ENCODE measurements at places on chromosomes 5 and 9.

- DNase-seq, result no peak
These were observed 28.4 kb downstream of the JADE2 start for GRCh38 chr5:134553821-134554267.

DNA sequence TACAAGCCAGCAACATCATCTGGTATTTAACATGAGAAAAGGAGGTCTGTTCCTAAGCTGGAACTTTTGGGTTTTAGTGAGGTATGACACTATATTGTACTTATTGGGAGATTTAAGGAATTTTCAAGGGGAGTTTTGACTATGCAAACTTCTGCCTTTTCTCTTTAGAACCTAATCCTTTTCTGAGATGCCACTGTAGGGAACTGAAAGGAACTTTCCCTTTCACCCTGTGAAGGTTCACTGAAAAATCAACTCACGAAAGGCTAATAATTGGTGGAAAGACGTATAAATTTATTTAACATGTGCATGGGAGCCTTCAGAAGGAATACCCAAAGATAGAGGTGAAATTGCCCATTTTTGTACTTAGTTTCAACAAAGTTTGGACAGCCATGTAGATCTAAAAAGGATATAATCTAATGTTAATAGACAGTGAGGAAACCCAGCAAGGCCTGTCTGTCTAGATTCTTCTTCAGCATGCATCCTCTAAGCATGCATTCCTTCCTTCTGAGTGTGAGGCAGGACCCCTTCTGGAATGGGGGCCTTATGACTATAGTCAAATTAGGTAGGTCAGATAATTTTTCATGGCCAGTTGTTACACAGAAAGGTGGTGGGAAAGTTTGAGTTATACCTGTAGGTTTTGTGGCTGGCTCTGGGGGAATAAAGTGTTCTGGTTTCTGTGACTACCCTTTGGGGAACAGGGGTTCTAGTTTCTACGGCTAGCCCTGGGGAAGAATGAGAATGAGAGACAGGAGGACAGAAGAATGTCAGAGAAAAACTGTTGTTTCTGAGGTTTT, 200.3 kb downstream of the C9orf152 start:
- no peak for DNase-seq

GRCh38 chr5:43104057-43104456, 16.7 kb upstream of the ZNF131 start:
- DNase-seq, result no peak

DNA sequence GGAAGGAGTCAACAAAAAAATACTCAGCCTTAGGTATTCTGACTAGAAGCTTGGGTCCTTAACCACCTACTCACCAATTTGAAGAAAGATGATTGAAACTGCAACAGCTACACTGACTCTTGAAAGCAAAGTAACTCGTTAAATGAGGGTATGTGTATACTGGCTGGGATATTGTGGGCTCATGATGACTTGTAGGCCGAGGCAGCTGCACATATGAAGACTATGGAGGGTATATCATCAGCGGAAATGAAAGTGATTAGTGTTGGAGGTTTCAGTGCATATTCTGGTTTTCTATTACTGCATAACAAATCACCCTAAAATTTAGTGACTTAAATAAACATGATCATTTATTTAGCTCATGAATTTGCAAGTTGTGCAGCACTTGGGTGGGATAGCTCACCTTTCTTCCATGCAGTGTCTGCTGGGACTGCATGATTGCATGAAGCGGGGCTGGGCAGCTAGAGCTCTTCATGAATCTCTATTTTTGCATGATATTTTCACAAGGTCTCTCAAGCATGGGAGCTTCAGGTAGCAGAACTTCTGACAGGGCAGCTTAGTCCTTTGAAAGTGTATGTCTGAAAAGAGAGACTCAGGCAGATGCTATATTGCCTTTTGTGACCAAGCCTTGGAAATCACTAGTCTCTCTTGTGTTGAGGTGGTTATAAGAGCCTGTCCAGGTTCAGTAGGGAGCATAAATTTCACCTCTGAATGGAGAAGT, 96.1 kb upstream of the CDKN2B start:
- DNase-seq, result no peak

DNA sequence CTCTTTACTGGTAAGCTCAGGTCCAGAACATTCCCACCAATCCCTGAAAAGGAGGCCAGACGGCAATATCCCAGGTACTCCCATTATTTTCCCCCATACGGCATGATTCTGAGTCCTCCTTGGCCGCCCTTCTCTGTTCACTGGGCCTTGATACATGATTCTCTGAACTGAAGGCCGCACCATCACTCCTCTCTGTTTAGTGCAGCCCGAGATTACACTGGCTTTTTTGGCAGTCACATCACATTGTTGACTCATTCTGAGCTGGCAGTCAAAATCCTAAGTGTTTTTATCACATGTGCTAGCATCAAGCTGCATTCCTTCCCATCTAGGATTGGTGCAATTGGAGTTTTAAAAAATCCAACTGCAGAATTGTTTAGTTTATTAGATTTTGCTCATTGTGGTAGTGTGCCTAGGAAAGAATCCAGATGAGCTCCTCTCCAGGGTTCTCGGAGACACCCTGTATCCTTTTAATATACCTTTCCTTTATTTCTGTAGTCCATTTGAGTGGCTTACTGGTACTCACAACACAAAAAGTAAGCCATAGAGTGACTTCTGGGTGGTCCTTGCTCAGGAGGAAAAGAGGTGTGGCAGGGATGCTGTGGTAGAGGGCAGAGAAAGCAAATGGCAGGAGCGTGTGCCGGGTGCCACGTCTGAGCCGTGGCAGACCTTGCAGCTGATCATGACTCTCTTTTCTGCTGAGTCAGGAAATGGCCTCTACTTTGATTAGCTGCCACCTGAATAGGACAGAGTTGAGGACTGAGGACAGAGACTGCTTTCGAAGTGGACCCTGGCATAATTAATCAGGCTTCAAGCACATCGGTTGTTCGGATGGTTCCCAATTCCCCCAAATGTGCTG, 121.1 kb upstream of the IL12B start:
- DNase-seq, result no peak

GRCh38 chr5:9370256-9370655, 175.6 kb downstream of the SEMA5A start:
- DNase-seq, result no peak

GRCh38 chr5:79513704-79514390, at the start of gene HOMER1:
Gene HOMER1 (minus strand): TSS chr5:79514134. CDS start chr5:79512774, 1,360 bp downstream.
- peak; percentile 55 for DNase-seq

- no peak for DNase-seq
These were observed 256.8 kb upstream of the RPS23 start for GRCh38 chr5:82534986-82535385.

- DNase-seq, result no peak
These were observed 114.4 kb upstream of the ZNF366 start for GRCh38 chr5:72621576-72621975.

- peak; percentile 45 for DNase-seq
These were observed 51.2 kb downstream of the RALGPS1 start for GRCh38 chr9:126965541-126966428.

DNA sequence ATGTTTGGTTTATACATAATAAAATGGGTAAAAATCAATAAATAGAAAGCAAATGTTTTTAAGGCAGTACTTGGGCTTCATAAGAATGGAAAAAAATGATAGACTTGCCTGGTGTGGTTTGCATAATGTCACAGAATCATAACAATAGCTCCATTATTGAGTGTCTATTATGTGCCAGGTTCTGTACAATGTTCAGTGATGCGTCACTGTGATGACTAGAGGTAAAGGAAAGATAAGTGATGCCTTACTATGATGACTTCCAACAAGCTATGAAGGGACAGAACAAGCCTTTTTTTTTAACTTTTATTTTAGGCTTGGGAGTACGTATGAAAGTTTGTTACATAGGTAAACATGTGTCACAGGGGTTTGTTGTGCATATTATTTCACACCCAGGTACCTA, 128.8 kb downstream of the TMC1 start:
- DNase-seq, result no peak

DNA sequence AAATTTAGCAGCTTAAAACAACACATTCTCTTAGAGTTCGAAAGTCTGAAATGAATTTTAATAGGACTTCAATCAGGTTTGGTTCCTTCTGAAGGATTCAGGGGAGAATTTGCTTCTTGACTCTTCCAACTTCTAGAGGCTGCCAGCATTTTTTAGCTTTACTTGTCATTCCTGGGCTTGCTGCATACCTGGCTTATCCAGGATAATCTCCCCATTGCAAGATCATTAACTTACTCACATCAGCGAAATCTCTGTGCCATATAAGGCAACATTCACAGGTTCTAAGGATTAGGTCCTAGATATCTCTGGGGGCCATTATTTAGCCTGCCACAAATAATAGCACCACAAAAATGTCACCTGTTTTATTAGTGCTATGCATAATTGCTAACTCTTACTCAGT, 46.2 kb upstream of the PCSK5 start:
- DNase-seq, result no peak

GRCh38 chr5:147515269-147515668, 5.4 kb upstream of the DPYSL3 start:
- DNase-seq, result no peak

DNA sequence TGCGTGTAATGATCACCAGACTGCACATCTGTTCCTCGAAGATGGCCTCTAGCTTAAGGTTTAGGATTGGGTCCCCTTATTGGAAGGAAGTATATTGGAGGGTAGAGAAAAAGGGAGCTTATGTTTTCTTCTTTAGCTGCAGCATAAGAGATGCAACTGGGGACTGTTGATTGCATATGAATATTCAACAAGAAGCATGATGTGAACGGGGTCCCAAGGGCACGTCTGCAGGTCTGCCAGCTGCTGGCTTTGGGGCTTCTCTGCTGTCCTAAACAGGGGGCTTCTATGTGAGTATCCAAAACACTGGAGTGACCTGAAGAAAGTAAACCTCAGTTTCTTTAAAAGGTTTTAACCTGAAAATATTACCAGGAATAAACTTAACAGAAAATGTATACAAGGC, 3.6 kb upstream of the BNIP1 start:
- no peak for DNase-seq

GRCh38 chr9:105608721-105609598, 51.0 kb downstream of the FKTN start:
- no peak for DNase-seq

DNA sequence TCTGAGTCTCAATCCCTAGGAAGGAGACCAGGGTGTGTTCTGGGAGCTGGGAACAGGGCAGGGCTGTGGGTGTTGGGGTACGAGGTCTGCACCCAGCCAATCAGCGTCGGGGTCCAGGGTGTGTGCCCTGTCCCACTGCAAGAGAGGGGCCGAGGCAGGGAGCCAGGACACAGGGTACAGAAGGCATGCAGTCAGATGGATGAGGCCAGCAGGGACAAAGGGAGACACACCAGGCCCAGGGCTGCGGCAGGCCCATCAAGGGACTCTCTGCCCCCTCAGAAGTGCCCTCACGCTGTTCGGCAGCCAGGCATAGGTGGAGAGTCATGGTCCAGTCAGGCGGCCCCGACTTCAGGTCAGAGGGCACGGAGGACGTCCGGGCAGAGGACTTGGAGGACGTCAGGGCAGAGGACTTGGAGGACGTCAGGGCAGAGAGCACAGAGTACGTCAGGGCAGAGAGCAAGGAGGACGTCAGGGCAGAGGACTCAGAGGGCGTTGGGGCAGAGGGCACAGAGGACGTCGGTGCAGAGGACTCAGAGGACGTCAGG, 28.8 kb upstream of the ADAMTS2 start:
- DNase-seq, result no peak

GRCh38 chr5:147985608-147986007, 78.2 kb upstream of the SPINK5 start:
- DNase-seq, result no peak

- DNase-seq, result no peak
These were observed 115.2 kb upstream of the SARDH start for GRCh38 chr9:133853331-133853730.

- DNase-seq, result no peak
These were observed 48.0 kb downstream of the IPO11 start for GRCh38 chr5:62460578-62460983.

GRCh38 chr9:2603621-2604020, 18.0 kb upstream of the VLDLR start:
- DNase-seq, result no peak

DNA sequence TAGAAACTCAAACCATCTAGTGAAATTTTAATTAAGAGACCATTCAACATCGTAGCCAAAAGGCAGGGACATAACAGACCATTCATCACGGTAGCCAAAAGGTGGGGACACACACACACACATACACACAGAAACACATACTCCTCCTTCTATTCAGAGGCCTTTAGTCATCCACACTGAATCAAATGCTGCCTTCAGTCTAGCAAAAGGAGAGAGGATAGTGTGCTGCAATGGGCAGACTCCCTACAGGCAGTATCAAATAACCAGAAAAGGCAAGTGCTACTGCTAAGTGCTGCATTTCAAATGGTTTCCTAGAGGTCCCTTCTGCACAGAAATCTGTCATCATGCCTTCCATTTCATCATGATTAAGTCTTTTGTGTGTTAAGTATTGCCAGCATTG, 303.9 kb downstream of the TRIM32 start:
- DNase-seq, result no peak

DNA sequence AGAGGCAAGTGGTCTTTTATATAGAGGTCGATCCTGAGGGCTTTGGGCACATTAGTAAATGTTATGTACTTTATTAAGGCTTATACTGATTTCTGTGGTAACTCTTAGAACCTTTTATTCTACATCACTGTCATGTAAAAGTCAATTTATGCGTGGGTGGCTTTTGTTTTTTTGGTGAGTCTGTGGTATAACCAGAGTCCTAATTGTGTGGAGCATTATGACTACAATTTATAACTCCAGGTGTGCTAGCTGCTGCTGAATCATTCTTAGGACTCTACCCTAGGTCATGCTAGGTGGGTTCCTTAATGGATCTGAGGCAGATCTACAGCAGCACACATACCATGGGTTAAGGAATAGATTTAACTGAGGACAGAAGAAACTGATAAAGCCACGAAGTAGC, 33.9 kb upstream of the KCNN2 start:
- no peak for DNase-seq

DNA sequence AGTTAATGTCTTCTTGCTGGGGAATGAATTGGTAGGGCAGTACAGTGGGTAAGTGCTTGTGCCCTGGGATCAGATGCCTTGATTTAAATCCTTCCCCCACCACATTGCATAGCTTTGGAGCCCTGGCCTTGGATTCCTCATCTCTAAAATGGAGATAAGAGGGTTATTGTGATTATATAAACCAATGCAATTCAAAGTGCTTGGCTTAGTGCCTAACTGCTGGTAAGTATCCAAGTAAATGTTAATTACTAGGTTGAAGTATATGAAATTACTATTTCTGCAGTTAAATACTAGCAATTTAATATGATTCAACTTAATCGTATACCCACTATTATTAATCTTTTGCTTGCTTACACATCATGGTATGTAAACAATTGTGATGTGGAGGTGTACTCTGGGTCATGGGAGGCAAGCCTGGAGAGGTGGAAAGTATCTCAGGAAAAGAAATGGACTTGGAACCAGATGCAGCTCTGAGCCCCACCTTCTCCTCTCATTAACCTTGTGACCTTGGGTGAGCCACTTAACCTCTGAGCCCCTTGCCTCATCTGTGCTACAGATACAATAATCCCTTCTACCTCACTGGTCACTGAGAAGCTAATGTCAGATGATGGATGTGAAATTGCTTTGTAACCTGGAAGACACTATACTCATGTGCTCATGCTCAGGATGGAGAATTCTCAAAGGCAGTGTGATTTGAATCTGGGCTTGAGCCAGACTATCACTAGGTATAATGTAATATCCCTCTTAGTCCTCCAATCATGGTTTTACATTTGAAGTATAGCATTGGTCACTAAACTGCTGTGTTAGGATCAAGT, 23.8 kb downstream of the NEUROG1 start:
- no peak for DNase-seq

GRCh38 chr5:116778032-116778431, 203.4 kb upstream of the SEMA6A start:
- DNase-seq, result no peak
